ENCODE measurements at places on chromosomes 5 and 9.

- no peak for DNase-seq
Measured at GRCh38 chr9:130126721-130127433, 45.3 kb upstream of the NCS1 start.

DNA sequence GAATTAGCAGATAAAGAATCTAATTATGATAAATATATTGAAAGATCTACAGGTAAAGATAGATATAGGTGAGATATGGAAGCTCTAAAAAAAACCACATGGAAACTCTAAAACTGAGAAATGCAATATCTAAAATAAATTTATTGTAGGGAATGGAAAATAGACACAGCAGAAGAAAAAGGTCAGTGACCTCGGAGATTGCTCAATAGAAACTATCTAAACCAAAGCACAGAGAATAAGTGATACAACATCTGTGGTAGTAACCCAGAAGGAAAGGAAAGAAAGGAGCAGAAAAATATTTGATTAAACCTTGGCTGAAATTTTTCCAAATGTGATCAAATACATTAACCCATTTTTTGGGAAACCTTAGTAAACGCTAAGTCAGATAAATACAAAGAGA, 43.1 kb upstream of the GLIPR2 start:
- no peak for DNase-seq

DNA sequence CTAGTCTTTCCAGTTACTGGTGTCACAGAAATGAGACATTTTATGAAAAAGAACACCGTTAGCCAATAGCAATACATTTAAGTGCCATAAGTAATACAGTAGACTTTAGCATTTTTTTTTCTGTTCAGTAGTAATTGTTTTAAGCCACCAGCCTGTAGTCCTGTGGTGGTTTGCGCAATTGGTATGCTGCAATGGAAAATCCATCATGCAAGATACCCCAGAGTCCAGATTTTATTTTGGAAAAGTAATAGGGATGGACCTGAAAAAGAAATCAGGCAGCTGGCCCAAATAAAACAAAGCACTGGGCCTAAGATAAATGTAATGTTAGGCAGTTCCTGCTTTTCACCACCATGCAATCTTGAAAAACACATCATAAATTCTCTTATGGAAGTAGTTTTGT, 94.6 kb upstream of the RASGRF2 start:
- DNase-seq: no peak

- DNase-seq: no peak
Measured at GRCh38 chr9:77753180-77753579, 105.1 kb upstream of the GNA14 start.

- DNase-seq: no peak
Measured at GRCh38 chr5:100900142-100900795, 2.8 kb downstream of the ST8SIA4 start.

GRCh38 chr5:40401284-40402006, 278.3 kb upstream of the PTGER4 start:
- no peak for DNase-seq

DNA sequence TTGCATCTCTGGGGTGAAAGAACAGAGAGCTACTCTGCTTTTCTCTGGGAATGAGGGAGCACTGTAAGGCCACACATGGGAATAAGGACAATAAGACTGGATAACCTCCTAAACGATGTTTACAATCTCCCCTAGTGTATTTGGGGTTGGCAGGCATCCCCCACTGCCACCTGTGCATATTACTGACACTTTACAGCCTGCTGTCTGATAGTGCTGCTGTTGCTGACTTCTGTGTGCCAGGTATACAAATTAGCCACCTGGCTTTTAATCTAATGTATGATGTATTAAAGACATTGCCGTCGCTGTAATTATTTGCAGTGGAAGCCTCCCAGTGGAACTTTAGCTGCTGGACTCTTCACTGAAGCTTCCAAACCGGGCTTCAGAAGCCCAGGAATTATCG, 4.4 kb upstream of the SHISAL2B start:
- no peak for DNase-seq

DNA sequence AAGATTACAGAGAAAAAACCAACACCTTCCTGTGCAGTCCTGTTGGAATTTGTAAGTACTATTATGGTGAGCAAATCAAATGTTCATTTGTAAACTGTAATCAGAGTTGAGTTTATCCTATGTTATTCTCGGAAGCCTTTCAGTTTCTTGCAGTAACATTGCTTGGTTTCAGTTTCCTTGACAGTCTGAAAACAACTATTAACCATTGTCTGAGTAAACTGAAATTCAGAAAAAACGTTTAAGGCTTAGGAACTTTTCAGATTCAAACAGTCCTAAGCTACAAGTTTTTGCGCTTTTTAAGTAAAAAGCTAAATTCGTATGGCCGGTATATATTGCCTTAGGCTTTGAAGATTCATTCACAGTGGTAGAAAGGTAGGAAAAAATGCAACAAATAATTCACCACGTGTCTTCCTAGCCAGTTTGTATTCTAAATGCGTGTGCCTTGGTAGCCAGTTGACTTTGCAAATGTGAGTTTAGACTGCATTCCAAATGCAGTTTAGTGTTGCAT, 2.5 kb downstream of the GPBP1 start:
- DNase-seq: no peak

- DNase-seq: no peak
Measured at GRCh38 chr5:9045946-9046345, 499.9 kb downstream of the SEMA5A start.

All from amygdala (tissue), 56 donors.